ENCODE measurements at places on chromosomes 11 and 22.

GRCh38 chr11:20119315-20119714 lies 41.0 kb downstream of the DBX1 start:
- DNase-seq = no peak

GRCh38 chr11:93481696-93482095 lies 61.5 kb downstream of the SMCO4 start:
- DNase-seq = no peak

DNA sequence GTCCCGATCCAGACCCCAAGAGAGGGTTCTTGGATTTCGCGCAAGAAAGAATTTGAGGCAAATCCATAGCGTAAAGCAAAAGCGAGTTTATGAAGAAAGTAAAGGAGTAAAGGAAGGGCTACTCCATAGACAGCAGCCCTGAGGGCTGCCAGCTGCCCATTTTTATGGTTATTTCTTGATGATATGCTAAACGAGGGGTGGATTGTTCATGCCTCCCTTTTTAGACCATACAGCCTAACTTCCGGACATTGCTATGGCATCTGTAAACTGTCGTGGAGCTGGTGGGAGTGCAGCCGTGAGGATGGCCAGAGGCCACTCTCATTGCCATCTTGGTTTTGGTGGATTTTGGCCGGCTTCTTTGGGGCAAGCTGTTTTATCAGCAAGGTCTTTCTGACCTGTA lies 19.4 kb upstream of the SHANK3 start:
- no peak for DNase-seq

- no peak for DNase-seq
These were observed 21.2 kb upstream of the PDE3B start for GRCh38 chr11:14622223-14622954.

GRCh38 chr11:116703421-116703820 lies 69.4 kb downstream of the BUD13 start:
- no peak for DNase-seq

GRCh38 chr11:134469627-134470026 lies 57.6 kb upstream of the B3GAT1 start:
- no peak for DNase-seq

GRCh38 chr22:31654408-31654807 lies 7.6 kb downstream of the PISD start:
- no peak for DNase-seq

DNA sequence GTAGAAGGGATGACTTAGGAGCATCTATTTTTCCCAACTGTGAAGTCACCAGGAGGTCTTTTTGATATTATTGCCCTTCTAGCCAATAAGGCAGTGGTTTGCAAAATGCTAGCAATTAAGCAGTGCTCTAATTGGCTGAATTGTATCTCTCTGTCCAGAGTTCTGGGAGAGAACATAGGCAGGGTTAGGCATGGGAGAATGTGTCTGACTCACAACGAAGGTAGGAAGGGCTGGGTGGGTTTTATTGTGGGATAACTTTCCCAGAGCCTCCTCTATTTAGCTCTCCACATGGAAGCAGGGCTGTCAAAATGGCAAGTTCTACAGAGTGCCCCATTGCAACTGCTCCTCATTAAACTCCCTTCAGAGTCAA lies 415.9 kb upstream of the CADM1 start:
- no peak for DNase-seq

- DNase-seq = no peak
These were observed 102.3 kb downstream of the TP53I11 start for GRCh38 chr11:44848203-44848962.

- DNase-seq = no peak
These were observed 388.4 kb downstream of the SOX6 start for GRCh38 chr11:15967966-15968365.

GRCh38 chr11:17389211-17389956 lies 925 bp upstream of the KCNJ11 start:
- peak; percentile 81 for DNase-seq

GRCh38 chr22:29718949-29719898 lies 579 bp upstream of the CABP7 start:
- DNase-seq = no peak

DNA sequence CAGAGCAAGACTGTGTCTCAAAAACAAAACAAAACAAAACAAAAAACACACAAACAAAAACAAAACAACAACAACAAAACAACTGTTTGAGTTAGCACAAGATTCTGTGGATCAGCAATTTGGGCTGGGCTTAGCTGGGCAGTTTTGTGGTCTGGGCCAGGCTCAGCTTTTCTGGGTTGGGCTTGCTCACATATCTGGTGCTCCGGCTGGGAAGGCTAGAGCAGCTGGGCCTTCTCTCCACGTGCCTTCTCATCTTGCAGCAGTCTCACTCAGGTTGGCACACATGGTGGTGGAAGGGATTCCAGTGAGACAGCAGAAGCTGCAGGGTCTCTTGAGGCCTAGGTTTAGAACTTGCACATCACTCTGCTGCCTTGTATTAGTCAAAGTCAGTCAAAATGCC lies 35.7 kb downstream of the EIF3F start:
- DNase-seq = no peak

DNA sequence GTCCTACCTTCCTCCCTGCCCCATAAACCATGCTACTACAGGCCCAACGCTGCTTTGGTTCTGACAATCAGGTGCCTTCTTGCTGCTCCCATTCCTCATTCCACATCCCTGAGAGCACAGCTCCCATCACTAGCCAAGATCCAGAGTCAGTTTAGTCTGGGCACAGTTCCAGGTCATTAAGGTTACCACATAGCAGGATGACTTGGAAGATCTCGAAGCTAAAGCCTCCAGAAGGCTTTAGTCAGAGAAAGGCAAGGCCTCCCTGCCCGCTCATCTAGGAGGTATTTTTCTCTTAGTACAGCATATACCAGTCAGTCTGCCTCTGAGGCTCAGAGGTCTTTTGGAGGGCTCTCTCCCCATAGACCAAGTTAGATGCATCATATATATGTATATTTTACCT lies 30.3 kb downstream of the TRIM66 start:
- DNase-seq = no peak

GRCh38 chr22:28032861-28033260 lies 113.8 kb upstream of the PITPNB start:
- DNase-seq = no peak

GRCh38 chr22:20584872-20585638 lies 77.6 kb downstream of the MED15 start:
- DNase-seq = no peak

- no peak for DNase-seq
These were observed 90.9 kb downstream of the PDHX start for GRCh38 chr11:35007277-35007676.

- no peak for DNase-seq
These were observed 196.7 kb downstream of the DSCAML1 start for GRCh38 chr11:117600234-117600783.

DNA sequence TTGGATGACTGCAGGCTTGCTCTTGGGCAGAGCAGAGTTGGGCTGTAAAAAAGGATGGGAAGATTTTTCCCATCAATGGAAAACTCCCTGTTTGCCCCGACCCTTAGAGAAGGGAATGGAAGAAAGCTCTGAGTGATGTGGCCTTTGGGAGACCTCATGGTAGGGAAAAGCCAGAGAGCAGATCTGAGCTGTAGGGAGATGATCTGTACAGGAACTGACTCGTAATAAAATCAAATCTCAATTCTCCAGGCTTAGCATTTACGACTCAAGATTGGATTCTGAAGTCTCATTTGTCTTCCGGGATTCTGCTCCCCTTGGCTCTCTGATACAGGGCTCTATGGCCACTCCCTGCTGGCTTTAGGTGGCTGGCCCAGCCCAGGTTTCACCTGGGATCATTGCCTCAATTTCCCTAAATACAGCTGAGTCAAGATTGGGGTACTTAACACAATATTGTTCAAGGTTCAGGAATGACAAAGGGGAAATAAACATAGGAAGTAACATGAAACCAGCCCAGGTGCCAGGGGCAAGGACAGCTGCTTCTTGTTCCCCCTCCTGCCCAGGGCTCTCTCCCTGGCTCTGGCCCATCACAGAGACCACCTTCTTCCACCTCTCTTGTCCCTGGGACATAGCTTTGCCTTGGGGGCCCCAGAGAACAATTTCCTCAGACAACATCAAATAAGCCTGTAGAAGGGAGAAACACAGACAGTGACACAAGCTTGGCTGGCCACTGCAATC lies 38.4 kb upstream of the THY1 start:
- no peak for DNase-seq

GRCh38 chr11:107265591-107266121 lies 192.0 kb downstream of the CWF19L2 start:
- DNase-seq = no peak

- DNase-seq = peak; percentile 39
These were observed 1.1 kb upstream of the DDX6 start for GRCh38 chr11:118791961-118792569.

DNA sequence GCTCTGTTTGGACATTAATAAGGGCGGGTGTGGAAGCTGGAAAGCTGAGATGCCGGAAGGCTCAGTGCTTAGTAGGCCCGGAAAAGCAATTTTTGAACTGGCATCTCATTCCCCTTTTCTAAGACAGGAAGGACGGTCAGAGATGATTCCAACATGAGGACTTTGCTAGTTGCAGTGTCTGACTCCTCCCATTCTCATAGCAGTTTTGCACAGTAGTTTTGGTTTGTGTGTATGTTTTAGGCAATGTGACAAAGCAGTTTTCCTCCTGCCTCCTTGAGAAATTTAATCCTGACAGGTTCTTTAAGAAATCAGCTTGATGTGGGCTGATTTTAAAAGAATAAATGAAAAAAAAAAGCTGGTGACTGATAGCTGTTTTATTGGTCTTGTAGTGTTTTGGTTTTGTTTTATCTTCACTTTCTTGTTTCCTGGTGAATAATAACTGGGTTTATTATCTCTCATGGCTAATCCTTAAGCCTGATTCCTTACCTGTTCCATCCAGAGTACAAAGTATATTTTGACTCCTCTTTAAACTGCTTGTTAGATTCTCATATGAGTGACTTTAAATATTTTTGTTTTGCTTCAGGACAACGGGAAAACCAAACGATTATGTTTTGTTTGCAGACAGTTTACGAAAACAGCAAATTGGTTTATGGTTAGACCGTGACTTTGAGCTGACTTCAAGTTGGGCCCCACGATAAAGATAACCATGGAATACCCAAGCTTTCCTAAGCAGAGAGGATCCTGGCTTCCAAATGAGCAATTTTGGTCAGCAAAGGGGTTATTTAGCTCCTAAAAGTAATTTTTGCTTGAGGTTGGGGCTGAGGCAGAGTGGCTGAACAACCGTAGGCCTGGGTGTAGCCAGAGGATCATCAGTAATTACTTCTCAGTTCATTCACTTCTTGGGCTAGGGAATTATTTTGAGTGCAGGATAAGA lies 3.4 kb downstream of the PTPRJ start:
- DNase-seq = no peak

- no peak for DNase-seq
These were observed 27.5 kb upstream of the HIKESHI start for GRCh38 chr11:86274503-86274902.

GRCh38 chr22:41369837-41370236 lies 11.9 kb upstream of the TEF start:
- no peak for DNase-seq

DNA sequence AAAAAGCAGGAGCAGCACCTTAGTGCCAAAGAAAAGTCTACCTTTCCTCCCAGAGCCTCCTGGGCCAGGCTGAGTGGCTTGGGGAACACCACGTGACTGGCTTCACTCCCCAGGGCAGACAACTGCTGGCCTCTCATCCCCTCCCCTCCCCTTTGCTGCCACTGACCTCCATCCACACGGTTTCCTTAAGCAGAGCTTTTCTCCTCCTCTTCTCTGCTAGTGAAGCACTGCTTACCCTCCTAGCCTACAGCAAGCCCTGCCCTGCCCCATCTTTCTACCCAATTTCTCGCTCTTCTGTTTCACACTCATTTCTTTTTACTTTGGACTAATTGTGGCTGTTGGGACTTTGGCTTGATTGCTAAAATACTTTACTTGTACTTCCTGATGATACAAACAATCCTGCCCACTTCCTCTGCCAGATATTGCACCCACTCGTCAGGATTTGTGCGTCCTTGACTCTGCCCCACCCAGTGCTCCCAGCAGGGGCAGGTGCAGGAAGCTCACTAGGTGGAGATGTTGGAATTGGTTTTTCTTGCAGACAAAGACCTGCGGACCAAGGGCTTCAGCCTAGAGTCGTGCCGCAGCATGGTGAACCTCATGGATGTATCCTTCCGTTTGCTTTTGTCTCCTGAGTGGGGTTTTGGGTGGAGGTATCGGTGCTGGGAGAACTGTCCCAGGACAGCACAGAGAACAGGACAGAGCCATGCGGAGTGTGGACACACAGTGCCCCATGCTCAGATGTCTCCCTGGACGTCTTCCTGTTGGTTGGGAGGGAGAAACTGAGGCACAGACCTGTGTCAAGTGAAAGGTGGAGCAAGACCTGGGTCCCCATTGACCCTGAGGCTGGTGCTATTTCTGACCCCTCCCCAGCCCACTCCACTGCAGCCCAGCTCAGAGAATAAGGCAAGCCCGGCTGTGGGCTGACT lies 27.3 kb downstream of the CAPN1 start:
- DNase-seq = no peak

DNA sequence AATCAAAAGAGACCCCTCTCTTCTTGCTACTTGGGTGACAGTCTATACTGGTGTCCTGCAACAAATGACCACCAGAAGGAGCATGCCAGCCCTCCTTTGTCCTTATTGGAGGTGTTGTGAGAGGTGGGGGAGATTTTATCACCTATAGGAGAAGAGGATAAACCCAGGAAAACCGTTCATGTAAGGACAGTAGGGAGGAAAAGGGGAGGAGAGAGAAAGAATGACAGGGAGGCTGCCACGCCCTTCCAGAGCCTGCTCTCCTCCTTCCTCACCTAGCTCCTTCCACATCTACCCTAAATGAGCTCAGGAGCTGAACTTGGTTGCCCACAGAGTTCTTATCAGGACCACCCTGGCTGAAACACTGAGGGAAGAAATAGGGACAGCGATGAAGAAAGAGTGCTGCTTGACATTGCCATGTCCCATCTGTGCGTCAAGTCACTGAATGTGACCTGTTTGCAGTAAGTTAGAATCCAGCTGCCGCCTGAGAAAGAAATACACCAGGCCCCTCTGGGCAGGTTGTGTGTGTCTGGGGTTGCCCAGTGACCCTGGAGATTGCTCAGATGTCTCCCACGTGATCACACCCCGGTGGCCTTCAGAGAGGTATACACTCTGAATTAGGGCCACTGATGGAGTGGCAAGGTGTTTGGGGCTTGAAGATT lies 40.4 kb upstream of the ETS1 start:
- peak; percentile 44 for DNase-seq

GRCh38 chr11:58574881-58575280 lies 775 bp downstream of the LPXN start:
- no peak for DNase-seq

GRCh38 chr11:125300791-125301218 lies 136.3 kb downstream of the PKNOX2 start:
- no peak for DNase-seq

DNA sequence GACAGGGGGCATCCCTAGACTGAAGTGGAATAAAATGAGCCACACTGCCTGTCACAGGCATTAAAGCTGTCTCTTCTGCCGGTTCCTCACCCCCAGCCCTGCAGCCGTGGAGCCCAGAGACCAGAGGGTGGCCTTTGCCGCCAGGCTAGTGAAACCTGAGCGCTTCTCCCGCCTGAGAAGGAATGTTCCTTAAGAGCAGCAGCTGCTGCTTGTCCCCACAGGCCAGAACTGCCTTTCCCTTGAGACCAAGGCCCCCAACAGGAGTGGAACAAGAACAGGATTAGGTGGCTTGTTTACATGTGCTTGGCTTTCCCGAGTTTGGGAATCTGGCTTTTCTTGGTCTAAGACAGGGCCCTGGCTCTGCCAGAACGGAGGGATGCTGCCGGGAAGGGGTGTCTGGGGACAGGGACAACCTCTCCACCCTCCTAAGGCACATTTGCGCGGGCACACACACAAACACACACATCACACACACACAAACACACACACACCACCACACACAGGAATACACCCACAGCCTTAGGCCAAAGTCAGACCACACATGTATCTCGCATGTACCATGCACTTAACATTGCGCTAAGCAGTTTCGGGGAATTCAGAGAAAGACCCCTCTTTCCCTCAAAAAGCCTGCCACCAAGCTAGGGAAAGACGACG lies 91.8 kb downstream of the FEZ1 start:
- DNase-seq = no peak

All from activated naive CD4-positive, alpha-beta T cell treated with Interleukin-2 at 50 U/mL for 16 hours (primary cell).